Effector CD4-positive, alpha-beta T cell (primary cell): ENCODE measurements at places on chromosomes 4 and X.
A peak's percentile ranks its signal among the peaks of the same experiment; 100 is the strongest.

DNA sequence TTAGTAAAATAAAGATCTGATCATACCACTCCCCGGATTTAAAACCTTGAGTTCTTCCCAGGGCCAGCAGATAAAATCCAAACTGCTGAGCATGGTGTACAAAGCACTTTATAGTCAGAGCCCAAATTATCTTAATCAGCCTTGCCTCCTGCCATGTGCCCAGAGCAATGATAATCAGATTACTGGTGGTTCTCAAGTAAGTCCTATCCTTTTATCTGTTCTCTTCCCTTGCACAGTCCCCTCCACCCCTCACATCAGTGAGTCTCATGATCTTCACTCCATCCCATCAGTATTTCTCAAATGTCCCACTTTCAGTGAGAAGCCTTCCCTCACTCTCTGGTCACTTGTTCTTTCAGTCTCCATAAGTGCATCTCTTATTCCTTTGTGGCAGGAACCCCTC, 22.7 kb downstream of the INTS6L start:
- DNase-seq, result no peak

- DNase-seq, result no peak
Measured at GRCh38 chrX:23292988-23293651, 41.5 kb upstream of the PTCHD1 start.

GRCh38 chr4:27049239-27049829, 188.7 kb downstream of the STIM2 start:
- DNase-seq, result no peak

DNA sequence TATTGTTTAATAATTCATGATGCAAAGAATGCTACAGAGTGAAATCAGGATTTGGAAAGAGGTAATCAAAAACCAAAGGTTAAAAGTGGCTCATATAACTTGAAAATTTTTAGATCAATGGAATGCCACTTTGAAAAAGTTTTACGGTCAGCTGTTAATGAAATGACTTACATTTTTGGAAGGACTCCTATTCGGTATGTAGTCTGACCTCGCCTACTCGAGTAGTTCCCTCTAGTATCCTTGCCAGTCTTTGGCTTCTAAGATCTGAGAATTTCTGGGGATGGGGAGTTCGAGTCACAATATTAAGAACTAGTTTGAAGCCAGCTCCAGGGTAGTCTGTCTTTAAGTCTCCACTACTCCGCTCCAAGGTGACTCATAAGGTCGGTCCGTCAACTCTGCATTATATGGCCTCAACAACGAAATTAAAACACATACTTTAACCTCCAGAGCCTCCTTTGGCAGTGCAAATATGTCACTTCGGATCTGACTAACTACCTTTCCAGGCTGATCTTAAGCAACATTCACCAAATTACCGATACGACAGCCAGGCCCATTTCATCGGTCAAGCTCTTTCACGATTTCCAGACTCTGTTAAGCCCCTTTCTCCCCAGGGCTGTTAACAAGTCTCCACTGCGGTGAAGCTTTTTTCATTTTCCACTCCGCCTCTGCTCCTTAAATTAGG, 733 bp upstream of the NAA15 start:
- DNase-seq, result peak; percentile 13

DNA sequence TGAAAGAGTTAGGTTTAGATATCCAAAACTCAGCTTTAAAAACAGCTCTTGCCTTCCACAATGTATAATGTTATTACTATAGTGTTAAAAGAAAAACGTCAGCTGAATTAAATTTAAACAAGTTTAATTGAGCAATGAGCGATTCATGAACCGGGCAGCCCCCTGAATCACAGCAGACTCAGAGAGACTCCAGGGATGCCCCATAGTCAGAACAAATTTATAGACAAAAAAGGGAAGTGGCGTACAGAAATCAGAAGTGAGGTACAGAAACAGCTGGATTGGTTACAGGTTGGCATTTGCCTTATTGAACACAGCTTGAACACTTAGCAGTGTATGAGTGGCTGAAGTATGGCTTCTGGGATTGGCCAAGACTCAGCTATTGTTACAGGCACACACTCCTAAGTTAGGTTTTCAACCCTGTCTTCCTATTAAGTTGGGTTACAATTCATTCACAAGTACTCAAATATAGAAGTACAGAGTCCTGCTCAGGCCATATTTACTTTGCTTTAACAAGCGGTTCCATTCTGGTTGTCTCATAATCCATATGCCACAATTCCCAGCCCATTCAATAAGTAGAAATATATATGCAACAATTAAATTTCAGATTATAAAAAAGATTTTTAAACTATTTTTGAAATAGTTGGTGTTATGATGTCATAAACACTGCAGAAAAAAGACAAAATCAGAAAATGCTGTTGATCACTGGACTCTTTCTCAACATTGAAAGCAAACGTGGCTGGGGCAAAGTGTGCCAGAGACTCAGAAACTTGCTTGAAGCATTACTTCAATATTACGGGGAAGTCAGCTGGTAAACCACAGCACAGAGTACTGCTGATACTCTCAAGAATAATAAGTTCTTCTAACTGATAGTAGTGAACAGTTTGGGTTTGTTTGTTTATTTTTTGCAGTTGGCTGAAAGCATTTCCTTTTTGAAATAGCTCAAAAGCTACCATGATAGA, 459.7 kb downstream of the RAB28 start:
- DNase-seq, result no peak

GRCh38 chr4:109206620-109207019, 95.8 kb downstream of the COL25A1 start:
- DNase-seq, result no peak

- no peak for DNase-seq
Measured at GRCh38 chr4:17560065-17560673, 16.8 kb upstream of the LAP3 start.

GRCh38 chr4:17875402-17876070, 64.8 kb downstream of the NCAPG start:
- DNase-seq, result no peak
